ENCODE measurements at places on chromosomes 12 and 14.

DNA sequence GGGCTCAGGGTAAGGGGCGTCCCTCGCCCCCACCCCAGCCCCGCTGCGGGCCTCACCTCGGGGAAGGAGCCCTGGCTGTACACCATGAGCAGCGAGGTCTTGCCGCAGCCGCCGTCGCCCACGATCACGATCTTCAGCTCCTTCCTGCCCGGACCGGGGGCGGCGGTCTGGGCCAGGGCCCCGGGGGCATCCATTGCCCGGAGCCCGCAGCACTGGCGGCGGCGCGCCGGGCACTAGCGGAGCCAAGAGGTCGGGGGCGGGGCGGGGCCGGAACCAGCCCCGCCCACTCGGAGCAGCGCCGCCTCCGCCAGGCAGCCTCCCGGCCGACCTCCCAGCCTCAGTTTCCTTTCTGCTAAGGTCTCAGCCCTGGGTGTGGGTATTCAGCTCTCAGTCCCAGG, at the start of gene RHOF:
RHOF (minus strand) TSS at position 249 of the 398 bp plus-strand sequence; CDS start at position 194, 55 bp downstream.
- no peak for DNase-seq

GRCh38 chr12:99914206-99914605, 70.5 kb downstream of the ANKS1B start:
- DNase-seq = no peak

- peak; percentile 89 for DNase-seq
Measured at GRCh38 chr14:66120402-66120801, 365.8 kb upstream of the CCDC196 start.

DNA sequence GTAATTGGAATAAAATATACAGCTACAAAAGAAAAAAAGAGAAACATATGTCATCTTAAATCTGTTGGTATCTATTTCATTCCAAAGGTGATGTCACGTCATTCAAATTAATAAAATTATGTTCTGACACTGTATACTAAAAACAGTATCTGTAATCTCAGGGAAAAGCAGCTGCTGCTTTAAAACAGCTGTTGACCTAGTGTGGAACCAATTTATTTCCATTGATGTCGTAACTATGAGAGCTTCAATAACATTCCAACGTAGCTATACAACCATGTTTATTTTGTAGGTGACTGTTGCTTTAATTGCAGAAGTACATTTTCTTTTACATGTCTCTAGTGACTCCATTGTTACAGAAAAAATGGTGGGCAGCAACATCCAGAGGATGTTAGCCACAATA, 571.7 kb downstream of the RPS29 start:
- no peak for DNase-seq

DNA sequence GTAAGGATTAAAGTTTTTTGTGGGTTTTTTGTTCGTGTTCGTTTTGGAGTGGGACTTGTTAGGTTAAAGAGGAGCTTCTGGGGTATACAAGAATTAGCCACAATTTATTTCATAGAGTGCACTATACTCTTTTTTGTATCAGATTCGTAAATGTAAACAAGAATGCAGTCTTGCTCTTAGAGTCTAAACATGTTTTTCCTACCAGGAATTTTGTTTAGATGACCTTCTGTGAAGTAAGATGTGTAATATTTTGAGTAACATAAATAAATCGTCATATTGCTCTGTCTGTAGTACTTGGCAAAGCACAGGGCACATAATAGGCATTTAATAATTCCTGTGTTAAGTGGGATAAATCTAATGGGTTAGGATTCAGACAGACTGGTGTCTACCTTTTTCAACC, 9.6 kb downstream of the CNOT2 start:
- no peak for DNase-seq

DNA sequence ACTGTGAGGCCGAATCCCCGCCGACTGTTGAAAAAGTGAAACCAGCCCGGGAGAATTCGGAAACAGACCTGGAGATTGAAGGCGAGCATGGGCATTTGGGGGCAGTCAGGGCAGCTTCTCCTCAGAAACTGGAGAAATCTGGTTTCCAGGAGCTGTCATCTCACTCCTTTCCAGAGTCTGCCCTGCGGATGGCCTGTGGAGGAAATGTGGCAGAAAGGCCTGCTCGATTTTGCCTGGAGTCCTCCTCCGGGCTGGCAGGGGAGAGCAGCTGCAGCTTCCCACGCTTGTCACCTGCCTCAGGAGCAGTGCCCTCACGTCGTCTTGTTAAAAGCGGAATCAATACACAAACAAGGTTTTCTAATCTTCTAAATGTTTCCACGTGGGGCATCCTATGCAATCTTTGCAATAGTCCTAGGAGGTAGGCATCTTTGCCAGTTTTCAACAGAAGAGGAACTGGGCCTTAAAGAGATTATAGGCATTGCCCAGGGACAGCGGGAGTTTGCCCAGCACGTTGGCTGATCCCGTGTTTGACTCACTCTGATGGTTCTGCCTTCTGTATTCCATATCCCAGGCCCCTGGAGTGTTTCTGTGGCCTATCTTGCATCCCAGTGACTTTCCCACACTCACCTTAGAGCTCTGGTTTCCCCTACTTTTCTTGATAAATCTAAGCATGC, 2.3 kb downstream of the LRRC74A start:
- DNase-seq = no peak

GRCh38 chr14:103143506-103143905, 20.2 kb downstream of the TNFAIP2 start:
- DNase-seq = no peak

DNA sequence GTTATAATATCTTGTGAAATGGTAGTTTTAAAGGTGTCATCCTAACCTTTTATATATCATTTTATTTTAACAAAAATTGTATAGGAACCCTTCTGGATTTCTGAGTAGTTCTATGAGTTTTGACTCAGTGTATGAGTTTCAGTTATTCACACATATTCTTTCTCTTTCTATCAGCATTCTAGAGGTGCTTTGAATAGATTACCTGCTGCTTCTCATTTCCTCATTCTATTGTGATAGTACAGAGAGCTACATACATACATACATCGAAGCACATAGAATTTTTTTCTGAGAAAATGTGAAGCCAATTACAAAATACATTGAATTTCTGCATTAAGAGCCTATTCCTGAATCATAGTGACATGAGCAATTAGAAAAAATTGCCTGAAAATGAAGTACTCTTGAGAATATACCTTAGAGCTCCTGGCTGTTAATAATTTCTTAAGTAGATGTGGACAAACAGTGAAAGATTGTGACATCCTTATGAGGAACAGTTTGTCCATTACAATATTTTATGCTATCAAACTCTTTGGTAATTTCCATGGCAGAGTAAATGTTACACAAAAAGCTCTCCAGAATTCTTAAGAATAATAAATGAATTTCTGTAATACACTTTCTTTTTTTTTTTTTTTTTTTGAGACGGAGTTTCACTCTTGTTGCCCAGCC, 556.6 kb downstream of the TRHDE start:
- DNase-seq = no peak

- DNase-seq = no peak
Measured at GRCh38 chr14:75493592-75494087, 28.6 kb upstream of the BATF start.

GRCh38 chr12:1499351-1499750, 95.0 kb downstream of the FBXL14 start:
- DNase-seq = no peak

GRCh38 chr14:68168460-68169109, 349.0 kb downstream of the RAD51B start:
- no peak for DNase-seq

DNA sequence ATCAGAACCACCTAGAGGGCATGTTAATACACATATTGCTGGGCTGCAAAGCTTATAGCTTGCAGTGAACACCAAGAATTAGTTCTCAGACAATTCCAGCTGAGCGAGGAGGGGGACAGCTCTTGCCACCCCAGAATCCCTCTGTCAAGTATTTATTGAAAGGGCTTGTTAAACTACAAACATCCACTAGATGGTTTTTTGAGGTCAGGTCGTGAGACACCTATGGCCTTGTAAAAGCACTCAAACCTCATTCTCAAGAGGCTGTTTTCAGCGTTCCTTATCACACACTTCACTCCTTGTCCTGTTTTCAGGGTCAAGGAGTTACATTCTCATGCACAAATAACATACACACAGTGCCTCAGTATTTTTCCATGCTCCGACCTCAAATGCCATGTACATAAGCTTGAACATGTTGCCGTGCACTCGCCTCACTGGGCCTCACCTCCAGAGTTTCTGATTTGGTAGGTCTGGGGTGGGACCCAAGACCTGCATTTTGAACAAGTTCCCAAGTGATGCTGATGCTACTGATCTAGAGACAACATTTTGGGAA, 98.8 kb upstream of the PTPRR start:
- DNase-seq = no peak

DNA sequence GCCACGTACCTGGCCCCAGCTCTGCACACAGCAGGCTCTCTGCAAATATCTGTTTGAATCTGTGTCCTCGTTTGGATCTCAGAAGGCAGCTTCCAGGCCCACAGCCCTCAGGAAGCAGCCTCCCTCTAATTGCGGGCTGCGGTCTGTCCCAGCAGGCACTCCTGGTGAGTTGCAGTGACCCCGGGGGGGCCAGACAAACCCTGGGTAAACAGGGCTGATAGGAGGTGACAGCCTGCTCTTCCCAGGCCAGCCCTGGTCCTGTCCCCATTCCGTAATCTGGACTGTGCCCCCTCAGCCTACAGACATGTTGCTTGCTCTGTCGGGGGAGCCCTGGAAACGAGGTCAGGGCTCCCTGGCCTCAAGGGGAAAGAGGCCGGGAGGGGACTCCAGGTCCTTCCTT, 2.0 kb downstream of the FOXN4 start:
- DNase-seq = no peak

- DNase-seq = no peak
Measured at GRCh38 chr12:131603939-131604795, 106.7 kb upstream of the SFSWAP start.

DNA sequence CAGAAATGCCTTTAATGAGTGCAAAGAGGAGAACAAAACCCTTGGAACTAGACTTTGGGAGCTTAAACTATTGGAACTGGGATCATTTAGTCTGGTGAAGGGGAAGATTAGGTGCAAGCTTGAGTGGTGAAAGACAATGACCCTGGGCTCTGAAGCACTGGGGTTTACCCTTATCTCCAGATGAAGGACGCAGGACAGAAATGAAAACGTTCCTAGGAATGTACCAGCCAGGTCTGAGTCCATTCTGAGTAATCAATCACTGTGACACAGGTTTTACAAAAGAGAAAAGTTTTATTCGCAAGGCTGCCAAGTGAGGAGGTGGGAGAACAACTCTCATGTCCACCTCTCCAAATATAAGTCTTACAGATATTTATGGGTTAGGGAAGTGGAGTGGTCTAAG, 249.1 kb downstream of the LRIG3 start:
- no peak for DNase-seq

DNA sequence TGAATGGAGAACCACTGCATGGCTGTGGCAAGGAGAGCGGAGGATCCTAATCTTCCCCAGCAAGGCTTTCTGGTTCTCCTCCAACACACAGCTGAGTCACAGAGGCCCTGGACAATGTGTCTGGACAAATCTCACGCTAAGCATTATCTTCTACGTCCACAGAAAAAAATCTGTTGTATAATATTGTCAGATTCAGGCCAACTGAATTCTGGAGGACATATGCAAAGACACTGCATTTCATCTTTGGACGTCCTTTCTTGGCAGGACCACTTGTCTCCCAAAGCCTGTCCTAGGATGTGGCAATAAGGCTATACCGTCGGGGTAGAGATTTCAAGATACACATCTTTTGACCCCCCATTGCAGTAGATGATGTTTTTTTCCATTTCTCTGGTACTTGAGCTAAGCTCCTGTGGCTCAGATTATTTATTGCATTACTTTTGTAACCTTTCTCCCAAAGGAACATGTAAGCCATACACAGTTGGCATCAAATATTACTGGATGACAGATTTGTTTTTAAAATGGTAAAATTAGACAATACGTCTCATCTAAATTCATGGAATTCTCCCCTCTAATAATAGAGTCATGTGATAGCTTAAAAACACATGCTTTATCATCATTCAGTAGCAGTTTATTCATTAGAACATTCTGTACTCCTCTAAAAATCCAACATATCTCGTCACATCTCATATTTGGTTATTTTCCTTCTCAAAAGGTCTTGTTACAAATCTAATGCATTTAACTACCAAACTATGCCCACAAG, 19.4 kb downstream of the LMO3 start:
- no peak for DNase-seq

DNA sequence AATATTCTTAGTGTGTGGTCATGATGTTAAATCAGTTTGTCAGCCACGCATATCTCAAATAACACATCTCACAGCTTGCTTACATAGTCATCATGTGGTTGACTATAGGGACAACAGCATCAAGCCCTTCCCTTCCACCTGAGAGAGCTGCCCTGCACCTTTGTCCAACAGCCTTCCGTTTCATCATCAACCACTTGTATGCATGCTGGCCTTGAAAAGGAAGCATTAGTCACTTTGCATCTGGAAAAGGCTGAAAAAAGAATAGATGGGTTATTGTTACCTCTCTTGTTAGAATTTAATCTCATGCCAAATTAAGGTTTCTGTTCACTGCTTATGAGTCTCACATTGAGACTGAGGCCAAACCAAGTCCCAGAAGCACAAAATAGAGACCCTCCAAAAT, 1586.5 kb upstream of the SEL1L start:
- no peak for DNase-seq

GRCh38 chr12:52495389-52495788, 2.3 kb upstream of the KRT6A start:
- DNase-seq = no peak

DNA sequence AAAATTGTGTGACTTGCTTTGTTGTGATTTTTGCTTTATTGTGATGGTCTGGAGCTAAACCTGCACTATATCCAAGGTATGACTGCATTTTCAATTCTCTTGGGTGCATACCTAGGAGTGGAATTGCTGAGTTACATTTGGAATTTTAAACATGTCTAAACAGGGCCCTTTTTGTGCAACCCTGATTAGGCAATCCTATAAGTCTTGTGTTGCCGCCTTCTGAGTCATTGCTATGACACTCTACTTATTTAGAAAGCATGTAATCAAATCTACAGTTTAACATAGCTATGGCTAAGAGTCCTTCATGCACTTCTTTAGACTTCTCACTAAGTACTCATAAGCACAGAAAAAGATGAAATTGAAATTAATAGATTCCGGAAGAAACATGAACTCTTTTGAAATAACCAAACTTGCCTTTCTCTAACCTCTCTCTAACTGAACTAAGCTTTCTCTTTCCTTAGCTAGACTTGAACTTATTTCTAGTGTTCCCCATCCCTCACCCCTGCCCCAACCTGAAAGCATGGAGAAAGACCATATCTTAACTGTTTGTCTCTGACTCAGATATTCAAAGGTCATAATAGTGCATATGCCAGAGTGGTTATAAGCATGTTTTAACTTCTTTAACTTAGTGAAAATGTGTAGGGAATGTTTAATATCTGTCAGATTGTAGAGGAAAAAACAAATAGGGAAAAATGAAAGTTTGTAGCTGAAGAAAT, 203.0 kb downstream of the SNAPC1 start:
- DNase-seq = no peak

- no peak for DNase-seq
Measured at GRCh38 chr12:126342866-126343265, 1277.6 kb downstream of the AACS start.

Data from NCI-H526 treated with DMSO at 0.1 percent for 48 hours (cell line).